GM12878 (cell line): ENCODE measurements at places on chromosomes 3 and 15. TPM values are rescaled to one million over a fixed set of nuclear protein-coding genes. Genes with fewer than 3 reads are reported as not detected.

The SAXO2 gene
- total RNA-seq, result 1.5 and 2.3 TPM in 2 replicates

The COLQ gene
- total RNA-seq, result 0.72 and 0.96 TPM in 2 replicates

The EPB42 gene
- not detected in 2 replicates for total RNA-seq

The SETD5 gene
- 90.1 and 93.5 TPM in 2 replicates for total RNA-seq

The ALDH1L1 gene
- 0.46 and 1.0 TPM in 2 replicates for total RNA-seq
